Activated T-cell treated with anti-CD3 and anti-CD28 coated beads, Interleukin-2, amount 50 U/mL, for 72 hours (primary cell): ENCODE measurements at places on chromosomes 5 and 9.

GRCh38 chr5:15645381-15646160 is 145.6 kb downstream of the FBXL7 start:
- no peak for DNase-seq

GRCh38 chr9:38329968-38330367 is 62.5 kb upstream of the ALDH1B1 start:
- DNase-seq: no peak

- DNase-seq: no peak
Observed at GRCh38 chr9:1979741-1980367, 35.3 kb upstream of the SMARCA2 start.

DNA sequence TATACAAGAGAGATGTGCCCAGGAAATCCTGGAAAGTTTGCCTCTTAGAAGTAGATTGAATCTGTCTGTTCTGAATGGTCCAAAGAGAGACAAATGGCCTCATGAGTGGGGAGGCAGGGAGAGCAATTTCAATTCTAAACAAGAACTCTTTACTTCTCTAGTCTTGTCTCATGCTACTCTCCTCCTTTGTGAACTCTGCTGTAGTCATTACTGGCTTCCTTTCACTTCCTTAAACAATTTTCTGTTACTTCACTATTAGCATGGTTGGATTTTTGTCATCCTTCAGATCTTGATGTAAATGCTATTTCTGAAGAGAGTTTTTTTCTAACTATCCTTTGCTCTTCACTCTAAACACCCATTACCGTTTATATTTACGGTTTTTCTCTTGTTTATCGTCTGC is 54.0 kb upstream of the GRIN3A start:
- no peak for DNase-seq

DNA sequence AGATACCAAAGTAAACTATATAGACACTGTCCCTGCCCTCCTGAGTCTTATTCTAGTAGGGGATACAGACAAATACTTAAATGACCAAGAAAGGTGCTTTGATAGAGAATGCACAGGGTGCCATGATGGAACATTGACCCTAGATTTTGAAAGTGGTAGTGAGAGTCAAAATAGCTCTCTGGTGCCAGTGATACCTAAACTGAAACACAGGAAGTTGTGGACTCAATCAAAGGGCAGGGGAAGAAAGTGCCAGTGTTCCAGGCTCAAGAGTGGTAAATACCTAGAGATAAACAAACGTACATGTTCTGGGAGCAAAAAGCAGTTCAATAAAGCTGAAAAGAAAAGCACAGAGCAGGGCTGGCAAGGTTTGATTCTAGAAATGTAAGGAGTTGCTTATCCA is 267.6 kb downstream of the ISL1 start:
- no peak for DNase-seq

- no peak for DNase-seq
Observed at GRCh38 chr5:177508221-177508611, 1.4 kb downstream of the DOK3 start.

GRCh38 chr5:39835371-39835770 is 410.6 kb upstream of the DAB2 start:
- no peak for DNase-seq
